Epithelial cell of proximal tubule (primary cell): ENCODE measurements at places on chromosomes 7 and 10. TPM values are rescaled to one million over a fixed set of nuclear protein-coding genes. Genes with fewer than 3 reads are reported as not detected.

The PDE6C gene
- not detected in 2 replicates for total RNA-seq

The EGFR gene
- 40.2 and 48.1 TPM in 2 replicates for total RNA-seq

The ARMC3 gene
- total RNA-seq = 0.07 and 0.23 TPM in 2 replicates

The BCAP29 gene
- total RNA-seq = 53.9 and 73.5 TPM in 2 replicates

The LIPK gene
- not detected in 2 replicates for total RNA-seq

The INPP5A gene
- total RNA-seq = 30.4 and 40.8 TPM in 2 replicates

The SLC16A9 gene
- 2.9 and 3.5 TPM in 2 replicates for total RNA-seq

The ATOH7 gene
- total RNA-seq = 0.58 TPM in 1 of 2 replicates, not detected in the other
